Lung microvascular endothelial cell (primary cell): ENCODE measurements at places on chromosomes 16 and 17. TPM values are rescaled to one million over a fixed set of nuclear protein-coding genes. Genes with fewer than 3 reads are reported as not detected.

DNA sequence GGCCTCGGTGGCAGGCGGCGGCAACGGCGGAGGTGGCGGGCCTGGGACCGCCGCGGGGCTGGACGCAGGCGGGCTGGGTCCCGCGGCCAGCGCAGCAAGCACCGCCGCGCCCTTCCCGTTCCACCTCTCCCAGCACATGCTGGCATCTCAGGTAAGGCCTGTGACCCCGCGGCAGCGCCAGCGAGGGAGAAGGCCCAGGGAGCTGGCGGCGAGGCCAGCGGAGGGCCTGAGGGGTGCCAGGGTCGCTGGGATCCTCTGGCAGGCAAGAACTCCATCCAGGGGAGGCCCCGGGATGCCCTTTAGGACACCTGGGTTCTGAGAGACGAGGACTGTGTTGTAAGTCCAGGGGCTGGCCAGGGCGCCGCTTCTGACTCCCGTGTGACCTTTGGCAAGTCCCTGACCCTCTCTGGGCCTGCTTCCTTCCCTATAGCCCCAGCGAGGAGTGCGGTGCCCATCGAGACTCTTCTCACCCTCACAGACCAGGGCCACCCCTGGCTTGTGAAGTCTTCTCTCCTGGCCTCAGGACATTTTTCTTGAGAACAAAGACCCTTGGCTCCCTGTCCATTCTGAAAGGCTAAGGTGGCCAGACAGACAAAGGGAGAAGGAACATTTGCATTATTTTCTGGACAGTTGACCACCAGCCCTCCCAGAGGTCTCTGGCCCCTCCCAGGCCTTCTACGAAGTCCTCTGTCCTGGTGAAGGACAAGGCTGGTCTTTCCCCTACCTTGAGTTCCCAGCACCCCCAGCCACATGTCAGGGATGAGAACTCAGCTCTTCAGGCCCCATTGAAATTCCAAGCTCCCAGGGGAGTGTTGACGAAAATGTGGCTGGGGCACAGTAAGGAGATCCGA, 6.3 kb downstream of the TBX2 start:
- DNase-seq: no peak

- DNase-seq: peak; percentile 78
Observed at GRCh38 chr16:23359092-23359760, 57.1 kb downstream of the SCNN1B start.

DNA sequence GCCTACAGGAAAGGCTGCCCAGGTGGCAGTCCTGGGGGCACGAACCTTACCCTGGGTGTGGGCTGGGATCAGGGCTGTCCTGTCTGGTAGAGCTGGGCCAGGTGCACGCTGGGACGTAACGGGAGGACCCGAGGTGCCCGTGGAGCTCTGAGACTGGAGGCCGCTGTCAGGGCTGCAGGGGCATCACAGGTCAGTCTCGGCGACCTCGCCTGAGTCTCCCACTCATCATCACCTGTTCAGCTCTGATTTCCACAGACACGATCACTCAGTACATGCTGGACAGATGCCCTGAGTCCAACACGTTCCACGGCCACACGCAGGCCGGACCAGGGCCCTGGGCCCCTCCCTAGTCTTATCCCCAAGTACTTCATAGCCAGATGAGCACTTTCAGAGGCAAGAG, 4.7 kb upstream of the CD300C start:
- no peak for DNase-seq

DNA sequence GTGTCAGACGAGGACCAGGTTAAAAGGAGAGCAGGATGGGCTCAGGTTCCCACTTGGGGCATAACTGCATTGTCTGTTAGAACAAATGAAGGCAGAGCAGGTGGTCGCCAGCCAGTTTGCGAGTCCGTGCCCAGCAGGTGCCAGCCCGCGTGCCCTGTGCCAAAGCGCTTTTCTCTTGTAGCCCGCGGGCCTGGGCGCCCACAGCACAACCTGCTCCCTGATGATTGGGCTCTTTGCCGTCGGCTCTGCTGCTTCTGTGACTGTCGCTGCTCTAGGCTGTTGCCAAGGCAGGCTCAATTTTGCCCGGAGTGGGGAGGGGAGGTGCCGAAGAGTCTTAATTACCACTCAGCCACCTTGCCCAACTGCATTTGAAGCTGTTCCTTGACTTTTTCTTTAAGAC, 21.1 kb downstream of the KNOP1 start:
- DNase-seq: no peak

GRCh38 chr17:4206962-4207361, 56.8 kb downstream of the ANKFY1 start:
- DNase-seq: no peak

DNA sequence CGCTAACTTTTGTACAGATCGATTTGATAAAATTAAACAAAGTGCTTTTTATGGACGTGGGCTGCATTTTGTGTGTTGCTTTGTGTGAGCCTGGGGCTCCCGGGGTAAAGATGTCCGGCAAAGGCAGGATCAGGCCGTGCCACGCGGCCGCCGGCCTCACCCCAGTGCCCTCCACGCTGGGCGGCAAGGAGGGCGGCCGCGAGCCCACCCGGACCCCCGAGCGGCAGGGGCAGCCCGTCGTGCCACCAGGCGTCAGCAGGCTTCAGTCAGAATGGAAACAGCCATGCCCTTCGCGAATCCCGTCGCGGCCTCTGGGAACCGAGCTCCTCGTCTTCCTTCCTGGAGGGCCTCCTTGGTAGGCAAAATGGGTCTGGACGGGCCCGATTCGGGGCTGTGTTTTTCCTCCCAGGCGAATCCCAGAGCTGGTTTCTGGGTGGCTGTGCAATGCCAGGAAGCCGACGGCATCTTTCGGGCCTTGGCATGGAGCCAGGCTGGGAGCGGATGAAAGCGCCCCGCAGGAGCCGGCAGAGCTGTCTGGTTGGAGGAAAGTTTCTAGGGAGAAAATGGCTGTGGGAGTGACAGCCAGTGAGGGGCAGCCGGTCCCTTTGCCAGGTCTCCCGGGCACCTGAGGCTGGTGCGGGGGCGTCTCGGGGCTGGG, 5.5 kb downstream of the SOX8 start:
- DNase-seq: no peak

- peak; percentile 38 for DNase-seq
Observed at GRCh38 chr16:88633684-88634140, 4.7 kb upstream of the IL17C start.

DNA sequence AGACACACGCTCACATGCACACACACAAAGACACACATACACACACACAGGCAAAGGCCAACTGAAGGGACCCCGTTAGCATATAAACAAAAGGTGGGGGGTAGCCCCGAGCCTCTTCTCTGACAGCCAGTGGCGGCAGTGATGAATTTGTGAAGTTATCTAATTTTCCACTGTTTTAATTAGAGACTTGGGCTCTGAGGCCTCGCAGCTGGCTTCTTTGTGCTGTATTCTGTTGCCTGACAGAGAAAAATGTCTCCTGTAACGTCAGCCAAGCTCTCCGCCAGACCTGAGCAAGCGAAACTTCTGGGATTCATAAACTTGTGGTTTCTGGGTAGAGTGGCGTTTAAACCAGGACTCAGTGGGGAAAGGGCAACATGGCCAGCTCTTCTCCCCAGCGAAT, 113.9 kb upstream of the FOXF1 start:
- DNase-seq: peak; percentile 72

- no peak for DNase-seq
Observed at GRCh38 chr16:81756615-81757356, 22.3 kb upstream of the PLCG2 start.

- no peak for DNase-seq
Observed at GRCh38 chr16:11698271-11698689, 30.0 kb downstream of the SNN start.

DNA sequence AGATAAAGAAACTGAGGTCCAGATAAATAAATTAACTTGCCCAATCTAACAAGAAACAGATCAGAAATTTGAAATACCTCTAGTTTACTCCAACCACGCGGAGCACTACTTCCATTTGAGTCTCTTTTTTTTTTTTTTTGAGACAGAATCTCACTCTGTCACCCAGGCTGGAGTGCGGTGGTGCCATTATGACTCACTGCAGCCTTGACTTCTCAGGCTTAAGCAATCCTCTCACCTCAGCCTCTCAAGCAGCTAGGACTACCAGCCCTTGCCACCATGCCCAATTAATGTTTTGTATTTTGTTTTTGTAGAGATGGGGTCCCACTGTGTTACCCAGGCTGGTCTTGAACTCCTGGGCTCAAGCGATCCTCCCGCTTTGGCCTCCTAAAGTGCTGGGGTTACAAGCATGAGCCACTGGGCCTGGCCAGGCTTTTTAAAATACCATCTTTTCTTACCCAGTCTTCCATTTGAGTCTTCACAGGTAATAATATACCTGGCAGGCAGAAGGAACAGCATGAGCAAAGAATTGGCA, 3.3 kb upstream of the NACA2 start:
- no peak for DNase-seq

DNA sequence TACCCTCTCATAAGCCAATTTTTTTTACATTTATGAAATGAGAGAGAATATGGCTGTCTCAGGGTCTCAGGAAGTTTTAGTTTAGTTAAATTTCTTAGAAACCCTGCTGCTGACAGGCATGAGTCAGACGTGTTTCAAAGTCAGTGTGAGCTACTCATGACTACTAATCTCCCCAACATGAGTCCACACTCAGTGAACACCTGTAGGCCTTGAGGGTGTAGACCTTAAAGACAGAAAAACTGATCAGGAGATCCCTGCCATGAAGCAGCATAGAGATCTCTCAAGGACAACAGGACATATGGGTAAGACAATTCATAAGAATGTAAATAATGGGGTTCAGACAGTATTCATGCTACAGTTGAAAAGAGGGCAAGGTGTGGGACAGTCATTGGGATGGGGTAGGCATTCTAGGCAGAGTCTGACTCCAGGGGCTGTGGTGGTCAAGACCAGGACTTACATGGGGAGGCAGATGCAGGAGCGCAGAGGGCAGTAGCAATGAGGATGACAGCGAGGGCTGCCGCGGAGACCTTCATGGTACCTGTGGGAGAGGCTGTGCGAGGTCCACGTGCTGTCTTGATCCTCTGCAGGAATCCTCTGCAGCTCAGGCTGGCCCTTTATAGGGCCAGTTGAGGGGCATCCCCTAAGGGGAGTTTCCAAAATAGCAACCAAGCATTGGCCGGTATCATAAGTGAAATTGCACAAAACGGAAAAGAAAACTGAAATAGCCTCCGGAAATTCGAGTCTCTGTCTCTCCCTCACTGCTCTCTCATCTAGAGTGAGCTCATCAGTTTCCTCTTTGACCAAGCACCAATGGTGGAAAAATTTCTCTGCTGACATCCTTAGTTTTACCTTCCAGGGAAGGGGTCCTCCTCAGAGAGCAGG, at the start of gene CCL5:
TSS of gene CCL5 (minus strand) at position 588 of the 882 bp plus-strand sequence.
- peak; percentile 76 for DNase-seq

DNA sequence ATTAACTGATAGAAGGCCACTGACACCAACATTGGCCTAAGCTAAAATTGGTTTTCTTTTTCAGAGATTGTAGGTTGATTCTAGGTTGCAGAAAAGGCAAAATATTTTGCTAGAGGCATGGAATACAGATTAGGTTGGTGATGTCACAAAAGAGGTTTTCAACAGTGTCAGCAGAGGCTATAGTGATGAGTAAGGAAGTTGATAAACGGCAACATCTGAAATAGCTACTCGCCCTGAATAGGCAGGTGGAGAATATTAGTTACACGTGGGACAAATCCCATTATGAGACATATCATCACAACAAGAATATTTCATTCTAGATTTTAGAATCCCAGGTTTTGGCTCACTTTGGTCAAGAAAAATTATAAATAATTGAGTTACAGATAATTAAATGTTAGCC, 1.5 kb upstream of the TOM1L1 start:
- DNase-seq: no peak

DNA sequence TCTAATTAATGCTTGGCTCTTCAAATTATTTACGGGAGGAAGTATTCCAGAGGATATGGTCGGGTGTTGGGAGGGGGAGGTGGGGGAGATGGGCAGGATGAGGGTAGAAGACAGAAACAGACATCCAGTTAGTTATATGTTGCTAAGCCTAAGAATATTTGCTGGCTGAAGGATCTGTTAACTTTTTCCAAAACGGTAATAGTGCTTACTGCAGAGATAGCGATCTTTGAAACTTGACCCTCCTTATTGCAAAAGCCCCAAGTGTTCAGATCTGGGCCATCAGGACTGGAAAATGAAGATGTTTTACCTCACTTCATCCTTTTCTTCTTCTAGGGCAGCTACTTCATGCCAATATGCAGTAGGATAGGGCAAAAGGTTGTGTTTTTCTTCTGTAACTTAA, 27.0 kb upstream of the MMD start:
- no peak for DNase-seq

GRCh38 chr17:74635418-74635817, 11.9 kb upstream of the CD300E start:
- no peak for DNase-seq

GRCh38 chr16:85126705-85127378, 14.6 kb upstream of the CIBAR2 start:
- peak; percentile 59 for DNase-seq

- DNase-seq: no peak
Observed at GRCh38 chr16:83721676-83722075, 86.1 kb upstream of the HSBP1 start.

DNA sequence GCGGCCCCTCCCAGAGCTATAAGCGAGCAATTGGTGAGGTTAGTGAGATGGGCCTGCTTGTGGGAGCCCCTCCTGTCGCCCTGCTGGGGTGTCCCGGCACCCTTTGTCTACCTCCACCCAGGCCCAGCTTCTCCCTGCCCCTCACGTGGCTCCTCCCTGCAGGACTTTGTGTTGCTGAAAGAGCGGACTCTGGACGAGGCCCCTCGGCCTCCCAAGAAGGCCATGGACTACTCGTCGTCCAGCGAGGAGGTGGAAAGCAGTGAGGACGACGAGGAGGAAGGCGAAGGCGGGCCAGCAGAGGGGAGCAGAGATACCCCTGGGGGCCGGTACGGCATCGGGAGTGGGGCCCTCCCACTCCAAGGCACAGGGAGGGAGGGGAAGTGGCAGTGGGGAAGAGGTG, 6.1 kb upstream of the C17orf107 start:
- no peak for DNase-seq

DNA sequence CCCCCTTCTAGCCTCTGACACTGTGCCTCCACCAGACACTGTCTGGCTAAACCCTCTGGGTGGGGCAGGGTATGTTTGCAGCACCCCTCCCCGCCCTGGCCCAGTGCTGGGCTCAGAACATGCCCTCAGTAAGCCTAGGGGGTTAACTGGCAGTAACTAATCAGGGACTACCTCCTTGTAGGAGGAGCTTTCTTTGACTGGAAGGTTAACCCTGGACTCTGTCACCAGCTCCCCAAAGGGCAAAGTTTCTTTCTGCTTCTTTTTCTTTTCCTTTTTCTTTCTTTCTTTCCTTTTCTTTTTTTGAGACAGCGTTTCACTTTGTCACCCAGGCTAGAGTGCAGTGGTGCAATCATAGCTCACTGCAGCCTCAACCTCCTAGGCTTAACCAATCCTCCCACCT, 76.8 kb downstream of the PLXDC1 start:
- no peak for DNase-seq

GRCh38 chr16:17512636-17513220, 42.0 kb upstream of the XYLT1 start:
- no peak for DNase-seq

GFAP gene
- total RNA-seq: not detected in 2 replicates

CACNG5 gene
- not detected in 2 replicates for total RNA-seq

CDH8 gene
- total RNA-seq: not detected in 2 replicates

ATP1B2 gene
- not detected in 2 replicates for total RNA-seq

SERPINF2 gene
- under 0.01 TPM in 1 of 2 replicates, not detected in the other for total RNA-seq

VMO1 gene
- total RNA-seq: 0.22 TPM in 1 of 2 replicates, not detected in the other
